ENCODE measurements at places on chromosomes 5 and 9. TPM values are rescaled to one million over a fixed set of nuclear protein-coding genes. Genes with fewer than 3 reads are reported as not detected.
A peak's percentile ranks its signal among the peaks of the same experiment; 100 is the strongest.

The NOTCH1 gene
- 19.7 TPM for total RNA-seq

The MEF2C gene
- 134 TPM for total RNA-seq

The TRPM3 gene
- 8.4 TPM for total RNA-seq

DNA sequence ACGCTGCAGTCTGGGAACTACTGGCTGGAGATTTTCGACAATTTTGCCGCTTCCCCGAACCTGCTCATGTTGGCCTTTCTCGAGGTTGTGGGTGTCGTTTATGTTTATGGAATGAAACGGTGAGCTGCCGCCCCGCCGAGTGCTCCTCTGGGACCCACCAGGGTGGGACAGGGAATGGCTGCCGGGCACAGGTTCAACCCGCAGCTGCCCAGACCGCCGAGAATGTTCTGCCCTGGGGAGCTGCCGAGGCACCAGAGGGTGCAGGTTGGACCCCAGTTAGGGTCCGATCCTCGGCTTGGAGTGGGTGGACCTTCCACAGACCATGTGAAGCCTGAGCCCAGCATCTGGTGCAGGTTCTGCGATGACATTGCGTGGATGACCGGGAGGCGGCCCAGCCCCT lies 19.1 kb downstream of the SLC6A18 start:
- DNase-seq = no peak

- DNase-seq = peak; percentile 33
Observed at GRCh38 chr9:83706676-83707517, 861 bp downstream of the UBQLN1 start.

DNA sequence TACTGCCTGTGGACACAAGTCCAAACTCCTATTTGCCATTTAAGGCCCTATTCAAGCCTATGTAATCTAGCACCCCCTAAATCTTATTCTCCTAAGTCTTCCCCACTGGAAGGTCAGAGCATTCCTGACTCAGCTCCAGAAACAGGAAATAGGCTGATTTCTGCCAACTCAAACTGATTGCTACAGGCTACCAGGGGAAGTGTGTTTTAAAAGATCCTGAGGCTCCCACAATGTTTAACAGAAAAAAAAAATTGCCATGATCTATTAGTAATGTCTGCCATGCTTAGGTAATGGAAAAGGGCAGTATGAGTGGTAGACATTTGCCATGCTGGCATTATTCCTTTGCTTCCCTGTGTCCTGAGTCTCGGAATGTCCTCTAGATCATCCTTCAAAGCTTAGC lies 65.8 kb upstream of the BRINP1 start:
- no peak for DNase-seq

The AFAP1L1 gene
- total RNA-seq = 5.3 TPM

The SPINK13 gene
- not detected for total RNA-seq

DNA sequence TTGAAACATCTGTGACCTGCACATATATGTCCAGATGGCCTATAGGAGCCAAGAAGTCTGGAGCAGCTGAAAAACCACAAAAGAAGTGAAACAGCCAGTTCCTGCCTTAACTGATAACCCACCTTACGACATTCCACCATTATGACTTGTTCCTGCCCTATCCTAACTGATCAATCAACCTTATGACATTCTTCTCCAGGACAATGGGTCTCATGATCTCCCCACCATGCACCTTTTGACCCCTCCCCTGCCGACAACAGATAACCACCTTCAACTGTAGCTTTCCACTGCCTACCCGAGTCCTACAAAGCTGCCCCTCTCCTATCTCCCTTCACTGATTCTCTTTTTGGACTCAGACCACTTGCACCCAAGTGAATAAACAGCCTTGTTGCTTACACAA lies 233.8 kb downstream of the CCDC171 start:
- no peak for DNase-seq

The USP20 gene
- total RNA-seq = 7.6 TPM

The FIBCD1 gene
- total RNA-seq = not detected

The CCL27 gene
- not detected for total RNA-seq

Measured in uterus (tissue), 4 donors.